GM23248 (cell line): ENCODE measurements at places on chromosomes 7 and 10.

GRCh38 chr10:77586719-77587415 is 50.7 kb downstream of the KCNMA1 start:
- peak; percentile 96 for DNase-seq

DNA sequence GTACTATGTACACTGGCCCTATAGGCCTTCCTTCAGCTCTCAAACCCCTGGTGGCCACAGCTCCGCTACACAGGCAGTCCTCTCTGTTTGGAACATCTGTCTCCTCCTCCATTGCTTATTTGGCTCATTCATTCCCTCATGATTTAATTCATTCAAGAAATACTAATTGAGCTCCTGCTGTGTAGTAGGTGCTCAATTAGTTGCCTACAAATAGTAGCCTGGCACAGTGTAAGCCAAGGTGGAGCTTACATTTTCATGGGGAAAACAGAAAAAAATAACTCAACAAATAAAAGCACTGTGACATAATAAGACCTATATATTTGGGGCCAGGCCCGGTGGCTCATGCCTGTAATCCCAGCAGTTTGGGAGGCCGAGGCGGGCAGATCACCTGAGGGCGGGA is 3.4 kb upstream of the FIS1 start:
- DNase-seq = no peak

GRCh38 chr7:76318488-76319353 is 16.2 kb downstream of the HSPB1 start:
- DNase-seq = peak; percentile 96

DNA sequence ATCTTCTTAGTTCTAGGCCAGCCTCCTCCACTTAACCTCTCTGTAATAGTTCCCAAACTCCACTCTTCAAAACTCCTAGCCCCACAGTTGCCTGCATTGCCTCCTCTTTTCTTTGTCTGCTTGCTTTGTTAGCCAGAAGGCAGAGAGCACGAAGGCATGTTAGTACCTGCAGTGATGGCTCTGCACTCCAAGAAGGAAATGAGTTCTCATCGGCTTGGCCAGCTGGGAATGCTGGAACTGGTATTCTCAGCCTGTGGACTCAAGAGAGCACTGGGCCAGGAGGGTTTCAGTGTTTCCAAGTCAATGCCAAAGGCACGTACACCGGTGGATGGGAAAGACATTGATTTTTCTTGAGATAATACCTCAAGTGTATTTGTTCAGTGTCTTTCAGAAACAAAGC is 66.3 kb upstream of the HABP2 start:
- no peak for DNase-seq

DNA sequence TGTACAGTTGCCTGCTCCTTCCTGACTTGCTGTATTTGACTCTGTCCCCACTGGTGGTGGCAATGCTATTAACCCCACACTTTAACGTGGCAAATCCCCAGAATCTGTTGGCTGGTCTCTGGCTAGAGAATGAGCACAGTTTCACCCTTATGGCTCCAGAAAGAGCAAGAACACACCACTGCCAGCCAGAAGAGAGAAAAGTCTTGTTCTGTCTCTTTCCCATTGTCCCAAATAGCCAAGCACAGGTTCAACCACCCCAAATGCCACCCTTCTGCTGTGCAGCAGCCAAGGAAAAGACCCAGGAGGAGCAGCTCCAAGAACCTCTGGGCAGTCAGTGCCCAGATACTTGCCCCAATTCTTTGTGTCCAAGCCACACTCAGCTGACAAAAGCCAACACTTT is 11.3 kb downstream of the SLC16A9 start:
- DNase-seq = no peak

GRCh38 chr10:7672341-7673134 is 5.8 kb upstream of the ITIH5 start:
- DNase-seq = no peak
